ENCODE measurements at places on chromosomes 3 and 15.
A peak's percentile ranks its signal among the peaks of the same experiment; 100 is the strongest.

GRCh38 chr3:38468765-38469164 lies 15.1 kb downstream of the ACVR2B start:
- no peak for DNase-seq

DNA sequence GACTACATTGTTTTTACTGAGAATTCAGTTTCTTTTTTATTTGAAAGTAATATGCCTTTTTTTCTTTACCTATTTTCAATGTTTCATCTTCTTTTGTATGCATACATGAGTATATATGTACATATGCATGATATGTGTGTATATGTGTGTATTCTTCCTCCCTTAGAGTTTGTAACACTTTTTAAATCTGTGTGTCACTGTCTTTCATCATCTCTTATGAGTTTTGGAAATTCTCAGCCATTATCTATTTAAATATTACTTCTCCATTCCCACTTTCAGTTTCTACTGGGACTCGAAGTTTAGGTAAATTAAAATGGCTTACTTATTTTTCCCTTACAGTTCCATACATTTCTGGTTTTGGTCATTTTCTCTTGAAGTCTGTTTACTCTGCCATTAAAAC lies 754.1 kb downstream of the GRM7 start:
- no peak for DNase-seq

GRCh38 chr3:178386880-178387279 lies 149.4 kb upstream of the KCNMB2 start:
- DNase-seq = no peak

GRCh38 chr3:43349716-43350115 lies 63.4 kb downstream of the SNRK start:
- DNase-seq = no peak

DNA sequence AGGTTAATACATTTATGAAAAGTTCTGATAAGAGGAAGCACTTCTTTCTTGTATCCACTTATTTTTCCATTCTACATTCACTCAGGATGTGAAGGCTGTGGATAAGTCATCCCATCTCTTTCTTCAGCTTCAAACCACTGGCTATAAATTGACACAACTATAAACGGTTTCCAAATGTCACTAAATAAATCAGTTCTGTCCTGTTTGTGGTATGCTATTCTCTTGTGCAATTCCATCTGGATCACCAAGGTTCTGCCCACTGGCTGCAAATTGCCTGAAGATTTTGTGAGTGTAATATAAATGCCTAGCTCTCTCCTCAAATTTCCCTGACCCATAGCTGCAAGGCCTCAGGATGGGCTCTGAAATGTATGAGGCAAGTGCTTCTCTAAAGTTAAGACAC lies 7.1 kb upstream of the LMOD3 start:
- DNase-seq = no peak

GRCh38 chr3:190260301-190260700 lies 61.9 kb downstream of the CLDN1 start:
- DNase-seq = no peak

DNA sequence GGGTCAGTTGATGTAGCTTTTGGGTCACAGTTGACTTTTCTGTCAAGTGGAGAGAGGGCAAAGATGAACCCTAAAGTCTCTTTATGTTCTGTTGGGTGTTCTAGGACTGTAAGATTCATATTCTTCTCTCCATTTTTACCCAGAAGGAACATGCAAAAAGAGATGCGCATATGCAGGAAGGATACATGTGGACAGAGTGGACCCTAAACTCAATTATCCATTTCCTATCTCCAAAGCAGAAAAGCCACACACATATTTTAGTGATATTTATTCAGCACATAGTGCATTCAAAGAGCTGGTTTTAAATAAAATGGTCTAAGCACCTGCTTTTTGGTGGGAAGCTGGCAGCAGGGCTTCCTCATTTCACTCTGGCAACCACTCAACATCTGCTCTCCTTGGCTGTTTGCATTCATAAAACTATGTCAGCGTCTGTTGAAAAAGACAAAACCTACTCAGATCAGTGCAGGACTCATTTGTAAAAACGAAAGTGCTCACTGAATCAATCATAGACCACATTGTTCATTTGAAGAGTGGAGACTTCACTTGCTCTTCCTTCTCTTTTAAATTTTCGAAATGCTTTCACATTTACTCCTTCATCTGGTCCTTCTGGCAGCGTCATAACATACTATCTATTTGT lies 96.6 kb downstream of the SEMA6D start:
- no peak for DNase-seq

GRCh38 chr3:127981097-127981496 lies 66.1 kb downstream of the KBTBD12 start:
- no peak for DNase-seq

DNA sequence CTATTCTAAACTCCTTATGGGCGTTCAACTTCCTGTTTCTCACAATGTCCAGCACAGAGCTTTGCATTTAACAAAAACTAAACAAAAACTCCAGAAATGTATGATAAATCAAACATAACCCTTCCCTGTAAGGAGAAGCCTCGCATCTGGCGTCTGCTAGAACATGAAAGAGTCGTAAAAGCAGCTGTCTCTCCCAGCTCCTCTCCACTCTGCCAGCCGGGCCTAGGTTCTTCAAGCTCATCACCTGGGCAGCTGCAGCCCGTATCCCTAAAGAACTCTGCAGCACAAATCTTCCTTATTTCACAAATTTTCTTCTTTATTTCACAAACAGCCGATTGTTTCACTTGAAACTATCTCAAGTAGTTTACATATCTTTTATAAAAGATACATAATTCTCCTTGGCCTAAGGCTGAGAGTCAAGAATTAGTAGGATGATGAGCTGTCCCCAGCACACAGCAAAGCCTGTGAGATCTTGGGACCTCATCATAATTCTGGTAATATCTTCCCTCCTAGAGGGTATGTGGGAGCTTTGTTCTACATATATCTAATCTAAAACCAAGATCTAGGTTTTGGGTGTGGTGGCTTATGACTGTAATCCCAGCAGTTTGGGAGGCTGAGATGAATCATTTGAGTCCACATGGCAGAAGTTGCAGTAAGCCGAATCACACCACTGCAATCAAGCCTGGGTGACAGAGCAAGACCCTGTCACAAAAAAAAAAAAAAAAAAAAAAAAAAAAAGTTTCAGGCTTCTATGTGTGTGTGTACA lies 35.3 kb downstream of the ANXA2 start:
- peak; percentile 86 for DNase-seq

GRCh38 chr3:193014902-193015301 lies 97.2 kb upstream of the MB21D2 start:
- no peak for DNase-seq

- no peak for DNase-seq
These were observed 332.8 kb downstream of the NLGN1 start for GRCh38 chr3:173730391-173730790.

DNA sequence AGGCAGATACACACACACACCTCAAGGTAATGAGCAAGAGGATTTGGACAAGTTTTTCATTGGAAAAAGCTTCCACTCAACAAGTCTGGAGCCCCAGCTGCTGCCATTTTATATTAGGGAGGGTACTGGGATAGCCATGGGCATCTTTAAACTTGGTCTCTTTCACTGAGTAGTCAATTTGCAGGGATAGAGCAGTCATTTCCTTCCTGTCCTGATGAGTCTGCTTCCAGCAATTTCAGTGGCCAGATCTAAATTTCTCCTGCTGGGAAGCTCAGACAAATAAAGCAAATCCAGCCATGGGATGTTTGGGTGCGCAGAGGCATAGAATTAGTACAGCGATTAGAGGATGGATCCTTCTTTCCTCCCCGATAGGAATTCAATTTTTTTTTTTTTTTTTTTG lies 874 bp upstream of the ERC2 start:
- DNase-seq = peak; percentile 8

DNA sequence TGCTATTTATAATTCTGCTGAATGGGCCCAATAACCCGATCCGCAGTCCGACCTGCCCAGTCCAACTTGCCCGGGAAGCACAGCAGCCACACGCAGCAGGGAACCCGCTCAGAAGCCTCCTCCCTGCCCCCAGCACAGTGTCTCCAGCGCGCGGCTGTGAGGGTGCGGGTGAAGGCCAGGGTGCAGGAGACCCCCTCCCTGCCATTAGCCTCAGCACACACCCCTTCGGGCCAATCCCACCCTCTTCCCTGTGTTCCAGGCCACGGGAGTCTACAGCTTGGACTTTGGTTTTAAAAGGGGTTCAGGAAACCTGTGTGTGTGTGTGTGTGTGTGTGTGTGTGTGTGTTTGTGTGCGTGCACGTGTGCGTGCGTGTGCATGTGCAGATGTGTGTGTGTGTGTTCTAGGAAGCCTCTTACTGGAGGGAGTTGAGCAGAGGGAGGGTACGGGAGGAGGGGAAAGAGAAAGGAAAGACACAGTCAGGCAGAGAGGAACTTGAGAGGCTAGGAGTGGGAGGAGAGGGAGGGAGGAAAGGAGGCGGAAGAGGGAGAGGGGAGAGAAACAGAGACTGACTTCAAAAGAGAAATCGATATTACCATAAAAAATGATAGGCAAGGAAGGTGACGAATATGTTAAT lies 34.2 kb downstream of the ATP2B2 start:
- DNase-seq = no peak

- no peak for DNase-seq
These were observed 6.1 kb upstream of the HHATL start for GRCh38 chr3:42708611-42709151.

- DNase-seq = peak; percentile 95
These were observed 10.9 kb downstream of the SEMA7A start for GRCh38 chr15:74422652-74423430.

DNA sequence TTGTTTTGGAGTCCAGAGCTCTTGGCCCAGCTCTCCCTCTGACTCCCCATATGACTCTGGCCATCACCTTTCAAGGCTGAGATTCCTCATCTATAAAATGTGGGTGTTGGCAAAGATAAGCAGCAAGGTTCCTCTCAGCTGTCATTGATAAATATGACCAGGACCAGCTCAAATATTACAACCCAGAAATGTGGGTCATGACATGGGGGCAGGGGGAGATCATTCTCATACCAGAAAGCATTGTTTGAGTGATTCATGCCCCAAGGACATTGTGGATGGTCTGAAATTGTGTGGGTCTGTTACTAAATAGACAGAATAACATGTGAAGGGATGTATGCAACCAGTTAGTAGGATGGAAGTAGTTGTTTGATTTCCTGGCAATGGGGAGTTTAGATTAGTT lies 13.9 kb downstream of the UPK1B start:
- no peak for DNase-seq

GRCh38 chr3:194867270-194867983 lies 181.7 kb downstream of the FAM43A start:
- DNase-seq = peak; percentile 15

DNA sequence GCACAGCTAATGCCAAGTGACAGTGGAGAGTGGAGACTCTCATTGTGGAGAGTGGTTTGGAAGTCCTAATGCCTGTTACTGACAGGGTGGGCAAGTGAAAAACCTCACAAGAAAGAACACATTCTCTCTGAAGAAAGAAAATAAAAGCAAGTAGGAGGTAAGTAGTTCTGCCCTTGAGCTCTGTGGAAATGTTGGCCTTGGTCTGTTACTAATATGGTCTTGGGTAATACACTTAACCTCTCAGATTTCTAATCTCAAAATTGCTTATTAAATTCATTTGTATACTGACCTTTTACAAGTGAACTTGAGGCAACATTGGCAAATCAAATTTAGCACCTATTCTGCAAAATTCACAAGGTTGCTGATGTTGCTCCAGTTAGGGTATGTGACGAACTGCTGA lies 291.6 kb upstream of the CBLB start:
- no peak for DNase-seq

- peak; percentile 100 for DNase-seq
These were observed 19.2 kb upstream of the KPNA1 start for GRCh38 chr3:122533931-122534334.

GRCh38 chr15:35450492-35450891 lies 95.5 kb downstream of the DPH6 start:
- DNase-seq = peak; percentile 16

DNA sequence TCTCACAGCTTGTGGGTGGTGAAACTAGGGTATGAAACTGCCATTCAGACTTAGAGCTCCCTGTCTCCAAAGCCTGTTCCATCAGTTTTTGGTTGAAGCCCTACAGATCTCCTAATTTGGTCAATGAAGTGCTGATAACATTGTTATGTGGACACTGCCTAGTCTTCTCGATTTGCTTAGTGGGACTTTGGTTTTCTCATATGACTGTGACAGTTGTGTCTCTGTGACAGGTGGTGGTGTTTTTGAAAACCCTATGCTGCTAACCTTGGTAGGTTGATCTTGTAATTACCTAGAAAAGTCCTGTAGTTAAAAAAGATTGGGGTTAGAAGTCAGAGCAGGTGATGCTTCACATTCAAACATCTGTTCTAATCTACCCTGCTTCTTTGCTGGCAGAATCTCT lies 9.2 kb downstream of the PPM1L start:
- DNase-seq = no peak

DNA sequence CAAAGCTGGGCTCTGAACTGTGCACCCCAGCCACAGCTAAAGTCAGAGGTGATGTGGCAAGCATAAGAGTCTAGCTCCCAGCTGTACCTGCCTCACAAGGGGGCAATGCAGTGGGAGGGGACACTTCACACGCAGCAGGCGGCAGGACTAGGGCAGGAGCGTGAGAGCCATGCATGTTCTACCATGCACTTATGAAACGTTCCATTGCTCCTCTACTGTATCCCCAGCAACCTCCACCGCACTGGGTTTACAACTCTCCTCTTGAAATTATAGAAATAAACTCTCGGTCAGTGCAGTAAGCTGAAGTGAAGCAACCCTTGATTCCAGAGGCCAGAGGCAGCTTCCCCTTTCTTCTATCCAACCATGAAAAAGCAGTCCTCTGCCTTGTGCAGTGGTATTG lies 298.6 kb upstream of the STT3B start:
- DNase-seq = no peak

DNA sequence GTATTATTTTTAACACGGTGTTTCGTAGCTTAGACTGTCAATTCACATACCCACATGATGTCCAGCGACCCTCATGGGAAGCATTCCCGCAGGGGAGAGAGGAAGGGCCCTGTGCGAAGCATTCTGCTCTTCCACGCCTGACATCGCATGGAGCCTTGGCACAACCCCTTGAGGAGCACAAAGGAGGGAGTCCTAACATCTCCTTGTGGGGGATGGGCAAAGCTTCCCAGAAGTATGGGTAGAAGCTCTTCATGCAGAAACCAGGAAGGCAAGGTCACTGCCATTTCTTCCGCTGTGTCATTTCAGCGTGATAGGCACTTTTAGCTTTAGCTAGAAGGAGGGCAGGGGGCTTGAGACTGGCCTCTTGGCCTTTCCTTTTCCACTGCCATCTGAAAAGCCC lies 28.7 kb upstream of the USP3 start:
- no peak for DNase-seq

DNA sequence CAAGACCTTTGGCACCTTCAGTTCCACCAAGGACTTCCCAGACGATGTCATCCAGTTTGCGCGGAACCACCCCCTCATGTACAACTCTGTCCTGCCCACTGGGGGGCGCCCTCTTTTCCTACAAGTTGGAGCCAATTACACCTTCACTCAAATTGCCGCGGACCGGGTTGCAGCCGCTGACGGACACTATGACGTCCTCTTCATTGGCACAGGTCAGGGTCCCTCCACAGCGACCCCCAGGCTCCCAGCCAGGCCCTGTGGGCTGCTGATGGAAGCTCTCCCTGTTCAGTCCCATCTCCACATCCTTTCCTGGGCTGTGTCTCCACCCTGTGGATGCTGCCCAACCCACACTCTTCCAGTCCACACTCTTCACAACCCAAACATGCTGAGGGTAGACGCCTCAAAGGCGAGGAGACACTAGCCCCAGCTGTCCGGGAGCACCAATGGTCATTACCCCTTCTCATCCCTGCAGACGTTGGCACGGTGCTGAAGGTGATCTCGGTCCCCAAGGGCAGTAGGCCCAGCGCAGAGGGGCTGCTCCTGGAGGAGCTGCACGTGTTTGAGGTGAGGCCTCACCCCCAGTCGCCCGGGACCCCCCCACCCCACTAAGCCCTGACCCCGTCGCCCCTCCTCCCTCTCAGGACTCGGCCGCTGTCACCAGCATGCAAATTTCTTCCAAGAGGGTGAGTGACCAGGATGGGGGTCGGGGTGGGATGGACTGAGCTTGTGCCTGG lies 4.3 kb upstream of the LSMEM2 start:
- DNase-seq = peak; percentile 35
